ENCODE measurements at places on chromosomes 12 and 14.

DNA sequence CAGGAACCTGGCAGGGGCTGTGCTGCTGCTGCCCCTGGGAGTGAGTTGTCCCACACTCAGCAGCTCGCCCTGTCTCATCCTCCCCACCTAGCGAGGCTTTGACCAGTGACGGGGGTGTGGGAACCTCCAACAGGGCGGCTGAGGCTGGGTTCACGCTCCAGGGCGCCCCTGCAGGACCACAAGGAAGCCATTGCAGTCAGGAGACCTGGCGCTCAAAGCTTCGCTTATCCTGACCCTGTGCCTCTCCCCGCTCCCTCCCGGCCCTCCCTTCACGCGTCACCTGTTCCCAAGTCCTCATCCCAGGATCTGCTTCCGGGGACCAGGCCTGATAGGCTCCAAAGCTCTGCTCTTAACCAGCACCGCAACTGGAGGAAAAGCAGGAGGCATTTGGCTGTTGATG, 272.0 kb upstream of the SFSWAP start:
- DNase-seq, result no peak

GRCh38 chr14:94654071-94654861, 42.1 kb downstream of the SERPINA3 start:
- DNase-seq, result no peak

DNA sequence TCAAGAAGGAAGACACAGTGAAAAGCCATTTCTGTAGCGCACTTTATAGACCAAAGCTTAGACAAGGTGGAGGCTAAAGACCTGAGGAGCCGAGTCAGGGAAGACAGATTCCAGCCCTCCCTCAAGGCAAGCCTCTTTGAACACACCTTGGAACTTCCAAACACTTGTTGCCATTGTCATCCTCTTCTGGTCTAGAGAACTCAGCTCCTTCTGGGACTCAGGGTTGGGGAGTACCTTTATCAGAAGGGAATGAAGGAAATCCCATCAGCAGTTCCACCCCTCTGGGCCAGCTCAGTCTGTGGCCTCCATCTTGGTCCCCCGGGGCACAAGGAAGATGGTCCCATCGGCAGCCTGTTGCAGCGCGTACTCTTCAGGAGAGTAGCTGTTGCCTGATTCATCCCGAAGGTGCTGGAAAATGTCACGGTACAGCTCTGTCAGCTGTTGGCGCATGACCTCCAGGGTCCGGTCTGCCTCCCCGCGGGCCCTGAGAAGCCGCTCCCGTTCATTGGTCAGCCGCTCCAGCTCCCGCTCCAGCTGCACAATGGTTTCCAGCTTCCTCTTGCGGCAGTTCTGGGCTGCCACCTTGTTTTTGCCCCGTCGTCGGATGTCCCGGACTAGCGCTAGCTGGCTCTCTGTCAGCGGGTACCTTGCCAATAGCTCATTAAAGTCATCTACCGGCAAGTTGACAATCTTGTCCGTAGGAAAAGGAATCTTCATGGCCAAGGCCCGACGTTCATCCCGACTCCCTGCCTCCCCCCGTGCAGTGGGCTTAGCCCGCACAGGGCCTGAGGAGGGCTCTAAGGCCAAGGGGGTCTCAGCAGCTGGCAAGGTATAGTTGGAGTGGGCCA, 8.5 kb downstream of the NFE2 start:
- no peak for DNase-seq

DNA sequence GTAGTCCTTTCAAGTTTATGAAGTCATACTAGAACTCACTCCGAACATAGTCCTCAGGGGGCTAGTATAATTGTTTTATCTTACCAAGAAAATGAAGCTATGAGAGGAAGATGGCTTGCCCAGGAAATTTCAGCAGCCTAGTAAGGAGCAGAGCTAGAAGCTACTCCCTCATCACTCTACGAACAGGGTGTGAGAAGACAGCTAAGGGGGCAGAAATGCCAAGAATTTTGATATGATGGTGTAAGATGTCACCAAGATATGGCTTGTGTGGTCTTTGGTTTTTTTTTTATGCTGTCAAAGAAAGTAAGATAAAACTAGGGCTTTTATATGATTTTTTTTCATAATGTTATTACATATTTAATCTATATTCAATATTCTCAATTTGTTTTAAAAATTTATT, 47.6 kb downstream of the PRICKLE1 start:
- DNase-seq, result no peak

- no peak for DNase-seq
Measured at GRCh38 chr14:68042586-68043210, 223.1 kb downstream of the RAD51B start.

- no peak for DNase-seq
Measured at GRCh38 chr12:116878567-116879508, 2.4 kb downstream of the HRK start.

- no peak for DNase-seq
Measured at GRCh38 chr12:4807813-4808212, 87.6 kb downstream of the GALNT8 start.

DNA sequence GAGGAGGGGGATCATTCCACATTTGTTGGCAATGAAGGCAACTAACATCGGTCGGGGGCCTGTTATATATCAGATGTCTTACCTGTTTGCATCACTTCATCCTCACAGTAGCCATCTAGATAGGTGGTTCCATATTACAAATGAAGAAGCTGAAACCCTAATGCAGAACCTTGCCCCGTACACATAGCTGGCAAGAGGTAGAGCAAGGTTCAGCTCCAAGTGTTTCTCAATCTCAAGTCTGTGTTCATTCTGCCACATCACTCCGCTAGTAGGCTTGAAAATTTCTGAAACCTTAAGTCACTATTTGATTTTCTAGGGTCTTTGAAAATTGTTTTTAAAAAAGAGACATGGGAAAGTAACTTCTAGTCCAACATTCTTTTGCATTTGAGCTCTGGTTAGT, 17.0 kb downstream of the AVPR1A start:
- no peak for DNase-seq

- DNase-seq, result no peak
Measured at GRCh38 chr12:19404242-19404880, 34.9 kb upstream of the AEBP2 start.

DNA sequence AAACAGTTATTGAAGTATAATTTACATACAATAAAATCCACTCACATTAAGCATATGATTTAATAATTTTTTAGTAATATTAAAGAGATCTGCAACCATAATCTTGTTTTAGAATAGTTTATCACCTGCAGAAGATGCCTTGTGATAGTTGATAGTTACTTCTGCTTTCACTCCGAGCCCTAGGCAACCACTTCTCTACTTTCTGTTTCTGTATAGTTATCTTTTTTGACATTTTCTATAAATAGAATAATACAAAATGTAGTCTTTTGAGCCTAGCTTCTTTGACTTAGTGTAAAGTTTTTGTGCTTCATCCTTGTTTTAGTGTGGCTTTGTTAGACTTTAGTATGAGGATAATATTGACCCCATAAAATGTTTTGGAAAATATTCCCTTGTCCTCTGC, 111.0 kb downstream of the MNAT1 start:
- no peak for DNase-seq

DNA sequence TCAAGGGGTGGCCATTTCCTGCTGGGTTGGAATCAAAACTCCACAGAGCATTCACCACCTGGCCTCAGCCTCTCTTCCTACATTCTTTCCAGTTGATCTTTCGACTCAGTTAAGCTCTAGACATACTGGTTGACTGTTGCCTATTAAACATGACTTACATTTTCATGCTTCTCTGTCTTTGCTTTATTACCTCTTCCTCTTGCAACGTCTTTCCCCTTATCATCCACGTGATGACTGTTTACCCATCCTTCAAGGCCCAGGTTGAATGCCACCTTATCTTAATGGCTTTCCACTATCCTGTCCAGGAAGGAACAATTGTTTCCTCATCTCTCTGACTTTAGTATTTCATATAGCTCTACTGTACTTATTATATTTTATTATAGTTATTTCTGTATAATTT, 24.4 kb upstream of the CCDC175 start:
- no peak for DNase-seq

GRCh38 chr12:126337556-126338441, 1272.6 kb downstream of the AACS start:
- no peak for DNase-seq

GRCh38 chr12:113170926-113171325, 14.4 kb downstream of the DDX54 start:
- no peak for DNase-seq

GRCh38 chr12:122908915-122909314, 13.0 kb upstream of the VPS37B start:
- no peak for DNase-seq

GRCh38 chr12:47102845-47103651, 23.3 kb upstream of the AMIGO2 start:
- no peak for DNase-seq

GRCh38 chr14:21536418-21537089, 10.4 kb upstream of the SALL2 start:
- DNase-seq, result peak; percentile 6

DNA sequence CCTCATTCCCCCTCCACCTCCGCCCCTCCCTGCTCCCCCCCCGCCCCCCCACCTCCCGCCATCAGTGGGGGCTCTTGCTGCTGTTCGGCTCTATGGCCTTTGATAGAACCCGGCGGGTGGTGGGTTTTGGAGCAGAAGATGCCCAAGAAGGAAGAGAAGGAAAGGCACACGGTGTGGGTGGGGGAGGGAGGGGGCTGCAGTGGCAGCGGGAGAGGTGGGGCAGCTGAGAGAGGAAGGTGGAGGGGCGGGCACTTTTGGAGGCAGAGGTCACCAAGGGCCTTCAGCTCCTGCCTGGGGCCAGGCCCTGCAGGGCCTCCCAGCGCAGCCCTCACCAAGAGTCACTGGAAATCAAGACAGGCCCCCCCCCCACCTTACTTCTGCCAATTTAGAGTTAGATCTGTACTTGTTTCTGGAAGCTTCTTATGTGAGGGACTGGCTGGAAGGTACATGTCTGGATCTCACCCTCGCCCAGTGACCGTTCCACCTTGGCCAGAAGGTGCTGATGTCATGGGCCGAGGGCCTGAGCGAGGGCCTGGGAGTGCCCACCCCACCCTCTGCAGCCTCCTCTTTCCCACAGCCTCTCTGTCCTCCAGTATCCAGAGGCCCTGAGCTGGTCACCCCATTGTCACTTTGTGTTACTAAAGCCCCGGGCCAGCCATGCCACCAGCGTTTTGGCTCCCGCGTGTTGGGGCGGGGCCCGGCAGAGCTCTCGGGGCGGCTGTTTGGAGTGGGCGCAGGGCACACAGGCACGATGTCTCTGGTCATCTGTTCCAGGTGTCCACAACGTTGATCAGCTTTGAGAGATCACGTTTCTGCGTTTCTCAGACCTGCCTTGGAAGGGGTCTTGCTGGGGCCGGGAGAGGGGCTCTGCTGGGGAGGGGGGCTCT, 153.9 kb downstream of the KIF26A start:
- DNase-seq, result no peak

DNA sequence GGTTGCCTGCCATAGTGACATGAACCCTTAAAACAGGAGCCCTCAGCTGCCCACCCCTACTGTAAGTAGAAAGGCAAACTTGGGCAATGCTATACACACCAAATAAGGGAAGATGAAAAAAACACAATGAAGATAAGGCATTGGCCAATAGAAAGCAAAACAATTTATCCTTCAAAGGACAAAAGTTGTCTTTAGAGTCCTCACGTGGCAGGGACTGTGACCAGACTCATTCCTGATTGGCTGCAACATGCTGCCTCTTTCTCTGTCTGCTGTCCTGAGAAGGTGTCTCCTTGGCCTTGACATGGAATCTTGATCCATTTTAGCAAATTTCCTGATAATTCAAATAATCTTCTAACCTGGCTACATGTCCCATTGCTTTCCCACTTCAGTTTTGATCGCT, 131.9 kb downstream of the GPR135 start:
- no peak for DNase-seq

DNA sequence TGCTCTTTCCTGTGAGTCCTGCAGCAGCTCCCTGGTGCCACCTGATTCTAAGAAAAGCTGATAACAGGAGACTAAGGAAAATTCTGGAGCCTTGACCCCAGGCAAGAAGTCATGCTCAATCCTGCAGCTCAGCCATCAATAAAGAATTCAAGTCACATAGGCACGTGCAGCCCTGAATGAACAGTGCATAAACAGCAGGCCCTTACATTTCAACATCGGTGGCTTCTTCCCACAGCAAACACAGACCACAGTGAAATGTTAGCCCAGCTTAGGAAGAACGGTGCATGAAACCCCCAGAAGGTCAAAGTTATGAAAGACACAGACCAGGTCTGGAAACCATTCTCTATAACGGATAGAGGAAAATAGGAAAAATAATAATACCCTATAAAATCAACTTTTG, 10.5 kb downstream of the CINP start:
- DNase-seq, result no peak

GRCh38 chr14:95253039-95253630, 66.6 kb downstream of the CLMN start:
- DNase-seq, result no peak

GRCh38 chr12:67410667-67411067, 141.5 kb downstream of the CAND1 start:
- DNase-seq, result no peak

DNA sequence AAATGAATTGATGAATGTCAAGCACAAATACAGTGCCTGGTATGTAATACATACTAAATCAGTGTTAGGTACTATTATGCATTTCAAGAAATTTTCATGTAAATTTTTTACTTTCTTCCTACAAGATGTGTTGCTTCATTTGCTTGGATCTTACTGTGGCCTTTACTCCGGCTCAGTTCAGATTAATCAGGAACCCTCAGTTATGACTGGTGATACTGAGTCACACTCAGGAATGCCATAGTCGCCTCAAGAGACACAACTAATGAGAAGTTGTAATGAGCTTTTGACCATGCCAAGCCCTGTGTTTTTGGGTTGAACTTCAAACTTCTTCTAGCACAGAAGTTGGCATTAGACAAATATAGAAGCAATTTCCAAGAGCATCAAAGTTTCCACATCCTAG, 96.0 kb downstream of the TGFB3 start:
- DNase-seq, result no peak

DNA sequence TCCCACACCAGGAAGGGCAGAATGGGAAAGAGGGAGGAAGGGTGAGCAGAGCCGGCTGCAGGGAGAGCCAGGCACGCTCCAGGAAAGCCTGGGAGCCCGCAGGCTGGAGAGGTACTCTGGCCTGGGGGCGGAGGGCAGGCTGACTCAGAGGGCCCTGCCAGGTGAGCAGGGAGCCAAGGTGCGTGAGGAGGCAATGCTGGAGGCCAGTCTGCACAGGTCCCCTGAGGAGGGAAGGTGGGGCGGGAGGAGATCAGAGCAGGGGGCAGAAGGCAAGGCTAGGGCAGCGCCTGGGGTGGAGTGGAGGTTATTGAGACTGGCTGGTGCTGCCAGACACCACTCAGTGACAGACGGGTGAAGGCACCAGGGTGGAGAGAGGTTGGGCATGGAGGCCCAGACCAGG, 385.0 kb downstream of the BCL11B start:
- no peak for DNase-seq

All from anterior cingulate cortex (tissue), 58 donors.